Spinal cord (tissue), 10 donors: ENCODE measurements at places on chromosomes 6 and 20.

GRCh38 chr20:25129428-25129827, 47.5 kb upstream of the VSX1 start:
- DNase-seq = no peak

DNA sequence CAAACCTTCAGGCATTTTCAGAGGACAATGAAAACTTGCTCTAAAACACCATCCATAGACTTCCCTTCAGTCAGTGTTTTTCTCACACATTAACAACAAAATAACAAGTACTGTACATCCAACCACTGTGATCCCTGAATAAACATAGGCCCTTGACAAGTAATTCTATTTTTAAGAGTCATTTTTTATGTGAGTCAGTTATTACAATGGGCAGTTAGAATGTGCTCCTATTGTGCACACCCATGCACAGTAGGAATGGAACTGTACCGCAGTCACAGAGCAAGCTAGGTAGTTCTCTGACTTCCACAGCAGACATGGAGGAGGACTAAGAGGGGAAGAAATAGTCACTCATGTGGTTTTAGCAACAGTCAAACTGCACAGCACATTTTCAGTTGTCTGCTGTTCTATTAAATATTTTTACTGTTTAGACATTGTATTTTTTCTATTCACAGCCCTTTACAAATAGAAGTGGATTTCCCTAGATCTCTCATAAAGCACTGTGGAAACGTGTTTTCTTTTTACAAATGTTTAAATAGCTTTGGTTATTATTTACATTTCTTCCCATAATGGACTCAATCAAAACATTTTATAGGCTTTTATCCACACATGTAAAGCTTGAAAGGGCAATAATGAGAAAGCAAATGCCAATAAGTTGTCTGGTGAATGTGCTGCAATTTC, 100.4 kb downstream of the JAG1 start:
- DNase-seq = no peak

DNA sequence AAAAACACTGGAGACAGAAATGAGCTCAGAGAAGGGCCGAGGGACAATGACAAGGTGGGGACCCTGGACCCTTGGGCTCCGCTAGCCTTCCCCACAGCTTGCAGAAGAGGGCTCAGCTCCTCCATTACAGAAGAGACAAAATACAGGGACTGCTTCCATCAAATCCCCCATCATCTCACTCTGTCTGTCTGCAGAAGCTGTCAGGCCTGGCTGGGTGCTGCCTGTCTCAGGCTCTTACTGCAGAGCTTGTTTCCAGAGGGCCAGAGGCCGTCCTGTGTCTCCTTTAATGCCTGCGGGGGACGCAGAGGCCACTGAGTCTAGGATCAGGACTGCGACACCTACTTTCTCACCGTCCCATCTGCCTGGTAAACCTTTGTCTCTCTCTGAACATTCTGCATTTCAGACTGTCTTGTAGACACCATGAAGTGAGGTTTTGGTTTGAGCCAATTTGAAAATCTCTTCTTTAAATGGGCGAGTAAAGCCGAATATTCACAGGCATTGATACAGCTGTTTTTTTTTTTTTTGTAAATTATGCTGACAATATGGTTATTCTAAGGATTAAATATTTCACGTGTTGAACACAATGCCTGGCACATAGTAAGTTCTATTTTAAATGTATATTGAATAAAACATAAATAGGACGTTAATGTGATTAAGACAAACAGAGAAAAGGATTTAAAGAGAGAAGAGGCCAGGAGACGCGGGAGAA, 28.3 kb downstream of the RNASET2 start:
- no peak for DNase-seq

- no peak for DNase-seq
These were observed 398.0 kb downstream of the EPHA7 start for GRCh38 chr6:93021235-93021915.

GRCh38 chr6:143734641-143735063, 56.9 kb downstream of the PHACTR2 start:
- DNase-seq = no peak

GRCh38 chr6:53795702-53796450, 1.1 kb downstream of the LRRC1 start:
- DNase-seq = peak; percentile 36

DNA sequence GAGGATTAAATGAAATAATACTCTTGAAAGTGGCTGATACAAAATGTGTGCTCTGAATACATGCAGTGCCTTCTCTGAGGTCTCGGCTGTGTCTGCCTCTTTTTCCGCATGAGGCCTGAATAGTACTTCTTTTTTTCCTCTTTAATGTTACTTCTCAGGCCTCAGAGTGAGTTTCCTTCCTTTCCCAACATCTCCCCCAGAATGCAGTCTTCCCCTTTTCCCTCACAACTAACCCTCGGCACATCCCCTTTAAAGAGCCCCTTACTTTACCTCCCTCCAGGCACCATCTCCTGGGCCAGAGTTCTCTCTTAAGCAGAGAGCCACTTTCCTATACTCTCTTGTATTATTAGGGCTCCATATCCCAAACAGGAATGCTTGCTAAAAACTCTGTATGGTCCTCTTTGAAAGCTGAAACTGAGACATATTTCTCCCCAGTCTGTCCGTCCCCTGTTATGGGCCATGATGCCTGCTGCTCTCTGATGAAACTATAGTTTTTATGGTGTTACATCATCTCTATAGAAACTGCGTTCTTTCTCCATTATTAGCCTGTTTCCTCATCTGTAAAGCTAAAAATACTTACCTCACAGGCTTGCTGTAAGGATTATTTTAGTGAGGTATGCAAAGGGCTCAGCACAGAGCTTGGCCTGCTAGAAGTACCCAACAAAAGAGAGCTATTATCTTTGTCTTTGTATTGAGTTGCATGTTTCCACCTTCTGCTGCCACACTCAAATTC, 2.3 kb downstream of the PLAGL2 start:
- no peak for DNase-seq

DNA sequence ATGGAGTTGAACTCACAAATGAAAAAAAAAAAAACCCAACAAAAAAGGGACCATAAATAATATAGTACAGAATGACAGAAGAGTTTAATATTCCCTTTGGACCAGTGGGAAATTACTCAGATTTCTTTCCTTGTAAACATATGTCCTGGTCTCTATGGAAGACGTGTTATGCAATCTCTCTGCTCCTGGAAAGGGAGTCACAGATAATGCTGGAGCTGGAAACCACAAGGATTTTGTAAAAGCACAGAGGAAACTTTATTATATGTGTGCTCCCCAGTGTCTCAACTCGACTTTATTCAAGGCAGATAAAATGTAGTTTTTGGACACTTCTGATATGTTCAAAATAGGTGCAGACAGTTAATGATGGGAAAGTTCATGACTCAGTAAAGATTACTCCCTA, 88.1 kb upstream of the ZFP64 start:
- no peak for DNase-seq

DNA sequence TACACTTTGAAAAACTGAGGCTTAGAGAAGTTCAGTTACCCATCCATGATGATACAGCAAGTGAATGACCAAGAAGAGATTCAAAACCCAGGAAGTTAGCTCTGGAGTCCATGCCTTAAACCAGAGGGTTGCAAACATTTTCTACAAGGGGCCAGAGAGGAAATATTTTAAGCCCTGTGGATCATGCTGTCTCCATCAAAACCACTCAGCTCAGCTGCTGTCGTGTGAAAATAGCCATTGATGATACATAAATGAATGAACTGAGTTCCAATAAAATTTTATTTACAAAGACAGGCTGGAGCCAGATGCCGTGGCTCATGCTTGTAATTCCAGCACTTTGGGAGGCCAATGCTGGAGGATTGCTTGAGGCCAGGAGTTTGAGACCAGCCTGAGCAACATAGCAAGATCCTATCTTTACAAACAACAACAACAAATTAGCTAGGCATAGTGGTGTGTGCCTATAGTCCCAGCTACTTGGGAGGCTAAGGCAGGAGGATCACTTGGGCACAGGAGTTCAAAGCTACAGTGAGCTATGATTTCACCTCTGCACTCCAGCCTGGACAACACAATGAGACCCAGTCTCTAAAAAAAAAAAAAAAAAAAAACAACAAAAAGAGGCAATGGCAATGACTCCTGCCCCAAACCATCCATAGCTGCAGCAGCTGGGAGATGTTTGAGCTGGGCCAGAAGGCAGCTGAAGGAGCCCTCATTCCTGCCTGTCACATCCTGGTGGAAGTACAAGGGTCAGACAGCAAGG, 44.1 kb upstream of the RIN2 start:
- no peak for DNase-seq

DNA sequence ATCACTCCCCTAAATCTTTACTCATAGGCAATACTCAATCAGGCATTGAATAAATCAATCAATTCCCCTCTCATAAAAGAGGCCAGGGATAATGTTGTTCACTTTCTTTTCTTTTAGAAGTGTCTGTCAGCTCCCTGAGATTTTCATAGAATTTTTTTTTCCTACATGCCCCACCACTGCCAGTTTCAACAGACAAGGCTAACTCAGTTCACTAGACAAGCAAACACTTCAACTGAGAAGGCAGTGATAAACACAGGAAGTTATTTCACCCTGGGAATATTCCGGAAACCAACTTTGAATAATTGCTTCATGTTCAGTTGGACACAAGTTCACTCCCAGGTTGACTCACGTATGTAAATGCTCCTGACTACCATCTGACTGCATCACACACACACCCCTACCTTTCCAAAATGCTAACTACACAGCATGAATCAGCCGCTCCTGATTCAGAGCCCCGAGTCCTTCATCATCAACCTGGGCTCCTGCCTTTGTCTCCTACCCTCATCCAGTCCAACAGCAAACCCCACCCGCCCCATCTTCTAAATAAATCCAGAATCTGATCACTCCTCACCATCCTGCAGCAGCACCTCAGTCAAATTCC, 143.9 kb downstream of the BCAS1 start:
- no peak for DNase-seq

DNA sequence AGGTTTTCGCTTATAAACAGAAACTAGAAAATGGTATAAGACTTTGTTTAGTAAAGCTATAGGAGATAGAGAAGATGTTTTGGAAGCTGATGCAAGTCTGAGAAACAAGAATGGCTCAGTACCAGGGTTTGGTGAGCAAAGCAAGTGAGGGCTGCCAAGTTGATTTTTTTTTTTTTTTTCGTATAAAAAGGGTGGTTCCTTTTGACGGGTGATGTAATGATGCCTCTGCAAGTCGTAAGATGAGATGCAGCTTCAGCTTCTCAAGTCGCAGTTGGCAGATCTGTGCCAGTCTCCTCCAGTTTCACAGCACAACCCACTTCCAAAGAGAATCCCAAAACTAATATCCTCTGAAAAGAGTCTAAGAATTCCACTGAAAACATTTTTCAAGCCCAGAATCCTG, 252.8 kb upstream of the CDH4 start:
- DNase-seq = no peak

DNA sequence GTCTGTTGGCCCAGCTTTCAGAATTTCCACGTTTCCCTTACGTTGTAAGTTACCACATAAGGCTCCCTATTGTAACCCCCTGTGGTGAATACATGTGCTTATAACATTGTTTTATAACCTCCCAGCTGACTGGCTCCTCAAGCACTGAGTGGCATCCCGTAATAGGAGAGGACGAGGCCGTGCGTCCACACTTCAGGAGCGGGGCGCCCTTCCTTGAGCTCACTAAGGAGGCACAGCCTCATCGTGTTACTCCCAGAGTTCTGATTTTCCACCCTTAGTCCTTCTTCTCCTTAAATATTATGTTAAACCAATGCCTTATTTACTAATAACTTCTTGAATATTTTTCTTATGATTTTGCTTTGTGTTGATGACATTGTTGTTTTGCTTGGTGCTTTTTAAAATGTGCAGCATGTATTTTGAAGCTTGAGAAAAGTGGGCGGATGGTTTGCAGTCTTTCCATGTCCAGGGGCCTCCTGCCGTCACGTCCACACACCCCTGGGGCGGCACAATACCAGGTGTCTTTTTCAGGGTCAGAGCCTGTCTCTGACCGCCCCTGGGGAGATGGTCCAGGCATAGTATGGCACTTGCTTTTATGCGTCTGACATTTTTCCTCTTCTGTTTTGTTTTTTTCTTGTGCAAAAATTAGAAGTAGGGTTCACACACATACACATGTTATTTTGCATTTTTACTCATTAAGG, 181.8 kb downstream of the DLL1 start:
- DNase-seq = no peak

DNA sequence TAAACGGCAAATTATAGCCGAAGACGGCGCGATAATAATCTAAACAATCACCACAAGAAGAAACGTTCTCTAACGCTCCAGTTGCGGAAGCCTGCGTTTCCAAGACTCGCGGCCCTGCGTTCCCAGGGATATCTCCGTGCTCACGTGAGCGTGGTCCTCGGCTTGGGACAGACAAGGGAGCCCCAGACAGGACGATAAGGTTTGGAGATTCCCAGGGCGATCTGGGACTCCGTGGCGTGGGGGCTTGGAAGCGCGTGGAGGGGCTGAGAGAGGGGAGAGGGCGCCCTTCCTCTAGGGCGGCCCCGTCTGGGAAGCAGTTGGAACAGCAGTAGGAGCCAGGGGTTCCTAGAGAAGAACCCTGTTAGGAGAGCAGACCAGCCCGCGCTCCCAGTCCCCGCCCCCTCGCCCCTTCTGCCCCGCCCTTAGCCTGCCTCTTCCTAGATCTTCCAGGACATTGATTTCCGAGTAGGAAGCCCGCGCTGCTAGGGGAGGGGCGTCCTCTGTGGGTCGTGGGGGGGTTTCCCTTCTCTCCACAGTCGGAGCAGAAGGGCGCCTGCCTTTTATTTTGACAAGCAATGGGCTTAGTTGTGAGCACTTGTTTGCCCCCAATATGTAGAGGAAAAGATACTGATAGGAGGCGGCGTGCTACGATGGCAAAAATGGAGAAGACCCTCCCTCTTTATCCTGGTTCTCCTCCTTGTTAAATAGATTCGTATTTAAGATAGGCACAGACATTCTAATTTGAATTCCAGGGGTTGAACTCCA, 10.6 kb downstream of the NRN1 start:
- DNase-seq = no peak

DNA sequence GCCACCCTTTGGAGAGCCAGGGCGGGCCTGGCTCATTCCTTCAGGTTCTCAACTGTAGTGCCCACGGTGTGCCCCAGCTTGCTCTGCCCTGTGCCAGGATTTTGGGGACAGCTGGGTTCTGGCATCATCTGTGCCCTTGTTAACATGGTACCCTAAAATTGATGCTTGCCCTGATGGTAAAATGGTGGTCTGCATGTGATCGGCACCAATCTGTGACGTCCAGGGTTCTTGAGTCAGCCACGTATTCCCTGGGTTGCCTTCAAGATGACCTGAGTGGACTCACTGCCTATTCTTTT, 31.2 kb upstream of the APCDD1L start:
- DNase-seq = no peak

DNA sequence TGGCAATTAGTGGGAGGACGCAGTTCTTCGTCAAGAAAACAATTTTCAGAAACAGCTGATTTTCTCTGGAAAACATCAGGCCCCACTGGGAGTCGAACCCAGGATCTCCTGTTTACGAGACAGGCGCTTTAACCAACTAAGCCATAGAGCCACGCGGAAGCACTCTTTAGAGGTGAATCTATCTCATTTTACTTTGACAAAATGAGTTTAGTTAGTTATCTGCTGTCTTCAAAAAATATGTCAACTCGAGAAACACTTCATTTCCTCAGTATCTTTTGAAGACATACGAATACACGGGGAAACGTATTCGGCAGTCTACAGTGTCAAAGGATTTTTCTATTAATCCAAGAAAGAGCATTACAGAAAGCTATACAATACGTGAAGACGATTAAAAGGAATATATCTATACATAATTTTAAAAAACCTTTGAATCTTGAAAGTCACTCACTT, 26.7 kb downstream of the GPX6 start:
- DNase-seq = peak; percentile 78
